ENCODE measurements at places on chromosomes 12 and 14.
A peak's percentile ranks its signal among the peaks of the same experiment; 100 is the strongest.

DNA sequence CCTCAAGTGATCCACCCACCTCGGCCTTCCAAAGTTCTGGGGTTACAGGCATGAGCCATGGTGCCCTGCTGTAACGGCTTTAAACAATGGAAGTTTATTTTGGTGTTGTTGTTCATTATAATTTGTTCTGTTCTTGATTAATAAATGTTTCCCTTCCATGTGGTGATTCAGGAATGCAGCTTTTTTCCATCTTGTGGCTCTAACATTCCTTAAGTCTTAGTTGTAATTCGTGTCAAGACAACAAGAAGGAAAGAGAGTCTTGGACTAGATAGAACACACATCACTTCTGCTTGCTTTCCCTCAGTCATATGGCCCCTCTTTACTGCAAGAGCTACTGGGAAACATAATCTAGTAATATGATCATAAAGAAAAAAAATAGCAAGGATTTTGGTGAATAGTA is 211.6 kb downstream of the SLC6A15 start:
- no peak for DNase-seq

DNA sequence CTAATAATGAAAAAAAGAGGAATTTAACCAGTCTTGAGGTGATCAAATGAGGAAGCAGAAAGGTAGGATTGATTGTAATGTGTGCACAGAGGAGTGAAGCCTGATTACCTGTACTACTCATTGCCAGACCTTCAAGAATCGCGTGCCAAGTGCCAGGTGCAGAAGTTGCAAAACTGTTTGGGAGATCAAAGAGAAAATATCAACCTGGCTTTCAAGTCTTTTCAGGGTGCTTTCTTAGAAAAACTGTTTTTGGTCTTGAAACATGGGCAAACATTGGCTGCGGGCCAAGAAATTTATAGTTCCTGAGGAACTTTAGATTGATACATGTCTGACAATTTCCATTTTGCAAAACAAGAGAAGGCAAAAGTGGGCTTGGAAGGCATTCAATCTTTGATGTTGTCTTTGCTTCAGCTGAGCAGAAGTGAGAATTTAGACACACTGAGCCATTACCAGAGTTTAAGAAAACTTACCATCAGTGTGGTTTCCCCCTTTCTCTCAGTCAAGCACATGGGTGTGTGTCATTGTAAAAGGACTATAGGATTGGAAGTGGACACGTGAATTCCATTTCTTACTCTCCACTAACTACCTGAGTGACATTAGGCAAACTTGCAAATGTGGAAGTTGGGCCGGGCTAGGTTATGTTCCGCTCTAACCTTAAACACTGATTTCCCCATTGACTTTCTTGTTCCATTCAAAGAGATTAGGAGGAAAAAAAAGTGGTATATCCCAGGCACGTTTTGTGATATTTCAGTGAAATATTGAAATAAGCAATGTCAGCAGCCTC is 486.2 kb downstream of the DIO2 start:
- no peak for DNase-seq

- DNase-seq: no peak
Measured at GRCh38 chr14:84253326-84253725, 1276.6 kb upstream of the FLRT2 start.

GRCh38 chr12:100128512-100128908 is 14.2 kb downstream of the BLTP3B start:
- DNase-seq: peak; percentile 13

DNA sequence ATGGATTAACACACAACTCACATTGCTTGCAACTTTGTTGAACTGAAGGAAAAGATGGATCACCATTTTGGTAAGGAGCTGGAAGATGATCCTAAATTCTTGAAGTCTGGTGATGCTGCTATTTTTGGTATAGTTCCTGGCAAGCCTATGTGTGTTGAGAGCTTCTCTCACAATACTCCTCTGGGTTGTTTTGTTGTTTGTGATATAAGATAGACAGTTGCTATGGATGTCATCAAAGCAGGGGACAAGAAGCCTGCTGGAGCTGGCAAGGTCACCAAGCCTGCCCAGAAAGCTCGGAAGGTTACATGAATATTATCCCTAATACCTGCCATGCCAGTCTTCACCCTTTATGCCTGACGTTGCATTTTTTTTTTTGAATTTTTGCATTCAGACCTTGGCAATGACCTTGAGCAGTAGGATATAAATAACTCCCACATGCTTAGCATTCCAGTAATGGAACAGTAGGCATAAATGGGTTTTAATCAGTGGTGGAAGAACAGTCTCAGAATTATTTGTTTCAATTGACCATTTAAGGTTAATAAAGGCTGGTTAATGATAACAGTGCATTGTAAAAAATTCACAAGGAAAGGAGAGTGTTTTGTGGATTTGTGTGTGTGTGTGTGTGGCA is 129.0 kb upstream of the SEL1L start:
- DNase-seq: no peak

Measured in A172 (cell line).